Upper lobe of right lung (tissue), 1 donor: ENCODE measurements at places on chromosomes 12 and 14. TPM values are rescaled to one million over a fixed set of nuclear protein-coding genes. Genes with fewer than 3 reads are reported as not detected.

PTHLH gene
- 1.9 TPM for total RNA-seq

AQP6 gene
- 0.35 TPM for total RNA-seq

SAV1 gene
- total RNA-seq: 42.8 TPM

TEX52 gene
- not detected for total RNA-seq
